ENCODE measurements at places on chromosomes 5 and 9.

- DNase-seq = peak; percentile 44
These were observed 33.5 kb upstream of the CRB2 start for GRCh38 chr9:123322273-123323195.

DNA sequence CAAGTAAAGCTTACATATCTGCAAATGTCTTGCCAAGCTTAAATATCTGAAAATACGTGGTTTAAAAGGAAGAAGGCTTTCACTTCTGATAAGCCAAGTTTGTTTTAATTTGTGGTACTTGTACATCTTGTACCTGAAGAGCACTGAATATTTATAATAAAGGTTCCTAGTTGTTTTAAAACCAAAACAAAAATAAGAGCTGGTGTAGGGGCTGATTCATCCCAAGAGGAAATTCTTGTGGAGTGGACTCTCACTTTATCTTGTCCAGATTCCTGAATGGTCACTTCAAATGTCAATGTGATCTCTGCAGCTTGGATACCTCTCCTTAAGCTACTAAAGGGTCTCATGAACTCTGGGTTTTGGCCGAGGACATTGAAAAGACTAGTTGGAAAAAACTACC, 29.5 kb downstream of the MAMDC2 start:
- no peak for DNase-seq

DNA sequence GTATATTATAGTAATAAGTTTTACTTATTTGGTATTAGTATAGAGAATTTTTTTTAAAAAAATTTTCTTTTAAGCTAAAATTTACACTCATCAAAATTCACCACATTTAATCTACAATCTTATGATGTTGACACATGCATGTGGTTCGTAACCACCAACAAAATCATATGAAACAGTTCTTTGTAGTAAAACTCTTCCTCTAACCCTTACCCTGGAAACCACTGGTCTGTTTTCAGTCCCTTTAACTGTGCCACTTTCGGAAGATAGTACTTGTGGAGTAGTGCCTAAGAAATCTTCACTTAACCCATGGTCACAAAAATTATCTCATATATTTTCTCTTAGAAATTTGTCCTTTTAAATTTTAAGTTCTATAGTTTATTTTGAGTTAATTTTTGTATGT, 1498.8 kb downstream of the MAT2B start:
- no peak for DNase-seq

GRCh38 chr9:105842023-105842644, 147.8 kb downstream of the TMEM38B start:
- no peak for DNase-seq

DNA sequence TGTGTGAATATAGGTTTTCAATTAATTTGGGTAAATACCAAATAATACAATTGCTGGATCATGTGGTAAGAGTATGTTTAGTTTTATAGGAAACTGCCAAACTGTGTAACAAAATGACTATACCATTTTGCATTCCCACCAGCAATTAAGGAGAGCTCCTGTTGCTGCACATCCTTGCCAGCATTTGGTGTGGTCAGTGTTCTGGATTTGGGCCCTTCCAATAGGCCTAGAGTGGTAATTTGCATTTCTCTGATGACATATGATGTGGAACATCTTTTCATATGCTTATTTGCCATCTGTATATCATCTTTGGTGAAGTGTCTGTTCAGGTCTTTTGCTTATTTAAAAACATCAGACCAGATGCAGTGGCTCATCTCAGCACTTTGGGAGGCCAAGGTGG, 11.6 kb upstream of the RFK start:
- DNase-seq = no peak

Measured in stimulated activated CD8-positive, alpha-beta memory T cell treated with anti-CD3 and anti-CD28 coated beads, Interleukin-4, amount 100 ng/mL, for 4 hours (primary cell).